ENCODE measurements at places on chromosomes 11 and 22.

- peak; percentile 10 for DNase-seq
Observed at GRCh38 chr11:124798991-124799347, 1.2 kb downstream of the MSANTD2 start.

- DNase-seq, result no peak
Observed at GRCh38 chr11:130180491-130180890, 20.9 kb downstream of the ST14 start.

DNA sequence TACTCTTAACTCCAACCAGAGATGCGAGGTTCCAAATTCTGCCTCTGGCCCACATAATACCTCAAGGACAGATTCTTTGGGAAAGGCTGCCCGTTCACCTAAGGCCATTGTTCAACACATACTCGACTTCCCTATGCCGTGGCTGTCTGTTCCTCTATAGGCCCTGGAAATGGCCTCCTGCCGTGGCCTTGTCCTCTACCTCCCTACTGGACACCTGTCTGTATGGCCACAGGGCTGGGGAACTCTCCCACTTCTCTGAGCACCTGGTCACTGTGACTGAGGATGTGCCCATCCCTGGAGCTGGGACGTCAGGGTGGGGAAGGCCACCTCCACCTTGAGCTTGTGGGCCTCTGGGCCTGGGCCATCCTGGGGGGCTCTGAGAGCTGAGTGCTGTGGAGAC is 340.5 kb upstream of the B3GAT1 start:
- DNase-seq, result no peak

DNA sequence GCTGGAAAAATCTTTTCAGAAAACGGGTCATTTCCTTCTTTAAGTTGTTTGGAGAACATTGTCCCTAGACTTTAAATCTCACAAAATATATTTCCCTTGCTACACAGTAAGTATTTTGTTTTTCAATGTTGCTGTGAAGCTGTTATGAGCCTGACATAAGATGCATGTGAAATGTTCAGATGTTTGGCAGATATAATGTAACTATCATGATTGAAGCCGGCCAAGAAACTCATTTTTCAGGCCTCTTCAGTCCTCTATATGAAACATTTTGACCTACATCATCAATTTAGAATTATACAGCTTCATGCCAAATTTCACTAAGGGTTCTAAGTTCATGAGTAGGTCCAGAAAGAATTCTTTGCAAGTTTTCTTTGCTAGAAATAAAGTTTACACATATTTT is 133.8 kb downstream of the JRKL start:
- DNase-seq, result no peak

All from activated CD8-positive, alpha-beta T cell treated with anti-CD3 and anti-CD28 coated beads for 36 hours (primary cell).